ENCODE measurements at places on chromosomes 1 and 21. TPM values are rescaled to one million over a fixed set of nuclear protein-coding genes. Genes with fewer than 3 reads are reported as not detected.
A peak's percentile ranks its signal among the peaks of the same experiment; 100 is the strongest.

Gene APCS
- not detected for total RNA-seq

Gene NOS1AP
- total RNA-seq, result not detected

Gene GGPS1
- total RNA-seq, result 55.1 TPM

Gene RNU1-3
- 3,916 TPM for total RNA-seq

Gene RIMKLA
- 0.11 TPM for total RNA-seq

Gene SUSD4
- total RNA-seq, result 0.52 TPM

Gene INAVA
- total RNA-seq, result not detected

Gene NHLH1
- total RNA-seq, result 0.38 TPM

GRCh38 chr1:226738995-226739695 is at the start of gene ITPKB:
ITPKB (minus strand) TSS chr1:226739282; CDS start chr1:226737458, 1,824 bp downstream.
- DNase-seq, result peak; percentile 84

DNA sequence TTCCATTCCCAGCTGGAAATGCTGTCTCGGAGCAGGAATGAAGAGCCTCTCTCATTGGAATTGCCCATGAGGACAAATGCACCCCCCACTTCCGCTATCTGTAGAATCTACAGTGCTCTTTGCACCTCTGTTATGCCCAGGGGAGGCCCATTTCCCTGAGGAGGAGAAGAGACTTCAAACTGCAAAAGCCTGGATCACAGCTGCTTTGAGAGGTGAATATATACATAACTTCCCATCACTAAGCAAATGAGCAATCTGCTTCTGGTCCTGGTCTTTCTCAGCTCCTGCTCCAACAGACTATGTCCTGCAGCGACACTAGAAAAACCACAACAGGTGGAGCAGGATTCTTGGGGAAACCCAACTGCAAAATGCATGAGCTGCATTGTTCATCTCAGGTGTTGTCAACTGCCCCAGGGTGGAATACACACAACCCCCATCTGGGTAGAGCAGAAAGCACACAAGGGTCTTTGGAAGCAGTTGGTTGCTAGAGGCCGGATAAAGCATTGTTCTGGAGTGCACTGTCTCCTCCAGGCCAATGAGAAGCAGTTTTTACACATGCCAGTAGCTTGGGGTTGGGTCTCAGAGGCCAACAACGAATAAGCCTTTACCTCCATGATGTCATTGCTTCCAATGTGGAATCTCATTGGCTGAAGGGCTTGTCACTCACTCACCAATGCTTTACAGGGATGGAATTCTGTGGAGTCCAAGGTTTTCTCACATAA is 67.7 kb upstream of the RAB4A start:
- no peak for DNase-seq

DNA sequence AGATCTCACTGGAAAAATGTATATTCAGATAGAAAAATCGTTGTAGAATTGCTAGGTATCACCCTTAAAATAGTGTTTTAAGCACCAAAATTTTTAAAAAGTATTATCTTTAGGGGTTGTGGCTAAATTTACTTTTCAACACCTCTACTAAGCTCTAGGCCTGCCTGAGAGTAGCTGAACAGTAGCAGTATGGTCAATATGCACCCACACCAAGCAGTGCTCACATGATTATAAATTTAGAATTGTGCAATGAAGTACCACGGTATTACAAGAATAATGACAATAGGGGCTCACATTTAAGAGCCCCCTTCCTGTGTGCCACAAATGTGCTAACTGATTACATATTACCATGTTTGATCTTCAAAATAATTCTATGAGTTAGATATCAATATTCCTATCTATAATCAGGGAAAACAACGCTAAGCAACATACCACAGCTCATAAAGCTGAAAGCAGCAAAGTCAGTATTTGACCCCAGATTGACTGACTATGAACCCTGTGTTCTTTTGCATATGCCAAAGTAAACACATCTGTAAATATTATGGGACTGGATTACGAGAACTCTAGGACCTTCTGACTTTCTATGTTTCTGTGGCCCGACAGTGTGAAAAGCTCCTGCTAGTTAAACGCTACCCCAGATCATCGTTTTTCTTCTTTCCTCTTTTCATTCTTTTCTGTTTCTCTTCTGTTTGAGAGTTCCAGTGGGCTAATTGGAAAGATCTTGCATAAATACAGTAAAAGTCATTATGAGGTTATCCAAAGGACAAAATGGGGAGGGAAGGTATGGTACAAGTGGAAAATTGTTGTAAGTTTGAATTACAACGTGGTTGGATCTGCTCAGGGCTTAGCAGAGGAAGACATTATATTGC is 201.1 kb upstream of the C1orf87 start:
- DNase-seq, result no peak

DNA sequence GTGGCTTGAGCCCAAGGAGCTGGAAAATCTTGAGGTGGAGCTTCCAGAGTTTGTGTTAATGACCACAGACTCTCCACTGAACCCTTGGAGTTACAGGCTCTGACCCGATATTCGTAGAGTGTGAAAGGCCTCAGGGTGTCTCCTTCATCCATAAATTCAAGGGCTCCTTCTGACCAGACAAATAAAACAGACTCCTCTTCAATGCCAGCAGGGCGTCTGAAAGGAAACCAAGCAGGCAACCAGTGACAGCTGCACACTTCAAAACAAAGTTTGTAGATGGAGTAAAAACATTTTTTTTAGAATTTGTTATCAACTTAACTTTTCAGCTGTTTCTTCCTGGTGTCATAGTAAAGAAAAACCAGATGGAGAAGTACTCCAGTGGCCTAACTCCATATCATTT is 161.1 kb downstream of the KCTD3 start:
- DNase-seq, result no peak

DNA sequence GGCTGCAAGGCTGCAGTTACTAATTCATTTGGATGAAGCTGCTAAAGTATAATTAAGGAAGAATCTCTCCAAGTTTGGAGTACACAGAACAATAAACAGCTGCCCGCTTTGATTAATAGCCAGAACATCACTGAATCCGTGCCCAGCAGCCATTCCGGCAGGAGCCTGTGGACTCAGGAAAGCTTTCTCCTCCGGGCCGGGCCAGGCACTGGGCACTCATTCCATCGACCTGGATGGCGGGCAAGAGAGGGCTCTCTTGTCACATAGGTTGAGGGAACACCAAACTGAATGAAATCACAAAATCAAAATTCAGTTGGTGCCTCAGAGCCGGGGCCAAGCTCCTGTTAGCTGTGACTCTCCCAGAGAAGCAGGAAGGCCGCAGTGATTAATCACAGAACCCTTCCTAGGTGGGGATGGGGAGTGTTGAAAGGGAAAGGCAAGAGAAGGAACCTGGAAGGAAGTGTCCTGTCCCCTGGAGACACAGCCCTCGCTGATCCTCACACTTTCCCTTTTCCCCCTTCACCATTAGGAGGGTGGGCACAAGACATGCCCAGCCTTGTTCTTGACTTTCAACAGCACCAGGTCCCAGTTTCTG is 306.7 kb downstream of the NPHP4 start:
- DNase-seq, result no peak

- no peak for DNase-seq
Measured at GRCh38 chr1:58927722-58928085, 143.9 kb upstream of the JUN start.

- DNase-seq, result no peak
Measured at GRCh38 chr1:31745096-31745945, 18.8 kb downstream of the ADGRB2 start.

DNA sequence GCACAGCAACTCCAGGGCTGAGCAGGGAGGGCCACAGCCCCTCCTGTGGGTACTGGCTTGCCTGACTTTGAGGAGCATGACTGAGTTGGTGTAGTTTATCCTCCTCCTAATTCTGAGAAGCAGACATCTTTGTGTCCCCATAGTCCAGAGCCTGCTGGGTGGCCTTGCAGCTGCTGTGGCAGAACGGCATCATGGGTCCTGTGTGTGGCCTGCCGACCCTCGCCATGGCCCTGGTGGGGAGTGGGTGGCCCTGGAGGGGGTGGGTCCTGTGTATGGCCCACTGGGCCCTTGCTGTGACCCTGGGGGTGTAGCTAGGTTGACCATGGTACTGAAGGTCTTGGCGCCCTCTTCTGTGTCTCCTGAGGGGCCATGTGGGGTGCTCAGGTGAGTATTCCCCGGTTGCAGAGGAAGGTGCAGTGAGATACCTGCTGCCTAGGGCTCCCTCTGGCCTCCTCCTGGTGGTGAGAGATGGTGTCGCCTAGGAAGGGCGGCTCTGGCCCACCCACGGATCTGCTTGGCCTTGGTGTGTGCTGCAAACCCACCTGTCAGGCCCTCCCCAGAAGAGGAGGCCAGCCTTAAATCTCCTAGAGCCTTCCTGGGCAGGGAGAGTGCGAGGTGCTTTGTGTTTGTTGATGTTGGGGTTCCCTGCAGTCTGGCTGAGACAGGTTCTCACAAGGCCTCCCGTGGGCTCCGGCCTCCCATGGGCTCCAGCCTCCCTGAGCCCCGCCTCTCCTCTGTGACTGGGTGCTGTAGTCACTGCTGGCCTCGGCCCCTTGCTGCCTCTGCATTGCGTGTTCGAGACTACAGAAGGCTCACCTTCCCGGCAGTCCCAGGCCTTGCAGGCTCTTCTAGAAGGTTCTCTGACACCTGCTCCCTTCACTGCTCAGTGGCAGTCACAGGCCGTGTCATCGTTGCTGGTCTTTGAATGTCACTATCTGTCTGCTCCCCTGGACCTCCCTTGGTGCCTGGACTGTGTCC is 7.8 kb downstream of the SNAP47 start:
- no peak for DNase-seq

- no peak for DNase-seq
Measured at GRCh38 chr1:55001311-55001710, 2.6 kb downstream of the BSND start.

DNA sequence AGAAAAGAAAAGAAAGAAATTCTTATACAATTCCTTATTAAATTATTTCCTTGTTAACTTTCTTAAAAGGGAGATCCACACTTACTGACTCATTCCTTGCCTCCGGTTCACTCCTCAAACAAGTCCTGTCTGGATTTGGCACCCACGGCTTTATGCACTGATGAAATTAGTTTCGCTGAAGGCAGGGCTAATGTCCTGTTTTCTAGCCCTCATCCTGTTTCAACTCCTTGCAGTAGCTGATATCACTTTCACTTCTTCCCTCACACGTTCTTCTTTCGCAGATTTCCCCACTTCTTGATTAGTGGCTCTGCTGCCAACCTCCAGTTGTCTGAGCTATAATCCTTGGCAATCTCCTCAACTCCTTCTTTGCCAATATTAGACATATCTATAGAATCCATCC is 215.2 kb downstream of the URB2 start:
- DNase-seq, result no peak

DNA sequence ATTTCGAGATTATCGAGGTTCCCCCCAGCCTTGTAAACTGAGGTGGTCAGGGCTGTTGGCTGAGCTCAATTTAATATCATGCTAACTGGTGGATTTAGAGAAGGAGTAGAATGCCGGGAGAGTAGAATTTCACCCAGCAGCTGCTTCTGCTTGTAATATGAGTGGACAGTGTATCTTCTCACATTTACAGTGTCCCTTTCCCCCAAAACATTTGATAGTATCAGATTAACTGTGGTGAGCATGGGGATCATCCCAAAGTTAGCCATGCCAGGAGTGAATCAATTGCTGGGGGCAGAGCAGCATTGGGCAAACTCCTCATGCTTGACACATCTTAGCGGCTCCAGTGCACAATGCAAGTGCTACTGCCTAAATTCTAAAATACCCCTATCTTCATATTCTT is 9.2 kb upstream of the PPFIA4 start:
- DNase-seq, result no peak

DNA sequence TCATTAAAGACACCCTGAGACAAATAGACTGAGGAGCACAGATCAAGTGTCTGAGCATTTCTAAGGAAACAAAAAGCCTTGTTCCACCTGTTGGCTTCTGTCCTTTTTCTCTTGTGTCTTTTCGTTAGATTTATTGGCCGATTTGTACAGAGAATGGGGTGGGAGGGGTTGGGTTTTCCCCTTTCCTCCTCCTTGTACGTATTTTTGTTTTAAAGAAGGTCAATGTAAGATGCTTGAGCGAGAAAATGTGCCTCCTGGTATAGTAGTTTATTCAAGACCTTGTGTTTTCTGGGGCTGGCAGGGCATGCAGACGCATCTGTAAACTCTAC is 1.2 kb downstream of the BCL9 start:
- no peak for DNase-seq

DNA sequence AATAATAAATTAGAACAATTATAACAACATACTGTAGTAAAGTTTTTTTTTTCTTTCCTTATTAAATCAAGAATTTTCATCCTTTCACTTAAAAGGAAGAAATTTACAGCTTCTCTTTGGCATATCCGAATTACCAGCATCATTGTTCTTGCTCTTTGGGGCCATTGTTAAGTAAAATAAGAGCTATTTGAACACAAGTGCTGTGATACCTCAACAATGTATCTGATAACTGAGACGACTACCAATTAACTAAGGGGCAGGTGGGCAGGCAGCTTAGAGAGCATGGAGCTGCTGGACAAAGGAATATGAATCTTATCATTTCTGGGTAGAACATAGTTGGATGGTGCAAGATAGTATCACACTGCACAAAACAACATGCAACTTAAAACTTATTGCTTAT is 719.9 kb upstream of the TMPRSS15 start:
- DNase-seq, result no peak

GRCh38 chr1:36517011-36517771 is 34.5 kb upstream of the CSF3R start:
- no peak for DNase-seq

GRCh38 chr1:118122234-118123004 is 62.6 kb downstream of the SPAG17 start:
- no peak for DNase-seq

DNA sequence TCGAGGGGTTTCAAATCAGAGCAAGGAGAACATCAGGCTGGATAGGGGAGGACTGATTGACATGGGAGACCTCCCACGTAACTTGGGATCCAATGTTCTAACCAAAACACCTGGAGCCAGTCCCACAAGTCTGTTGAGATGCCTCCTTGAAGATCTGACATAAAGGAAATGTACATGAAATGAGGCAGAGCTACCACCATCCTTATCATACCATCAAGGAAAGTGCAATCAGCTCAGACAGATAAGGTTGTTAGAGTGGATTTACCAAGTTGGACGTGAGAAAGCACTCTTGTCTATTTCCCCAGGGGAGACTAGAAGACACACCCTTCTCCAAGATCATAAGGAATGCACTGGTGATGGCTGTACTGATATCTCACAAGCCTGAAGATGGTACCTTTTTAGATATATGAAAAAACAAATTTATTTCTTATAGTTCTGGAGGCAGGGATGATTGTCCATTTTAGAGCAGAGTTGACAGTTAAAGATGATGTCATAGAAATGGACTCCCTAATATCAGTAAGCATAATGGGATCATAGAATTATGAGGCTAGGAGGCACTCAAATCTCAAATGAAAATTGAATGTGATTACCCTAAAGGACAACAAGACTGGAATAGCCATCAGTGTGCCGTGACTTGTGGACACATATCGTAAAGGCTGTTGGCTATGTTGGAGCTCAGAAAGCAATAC is 129.1 kb upstream of the RAB4A start:
- no peak for DNase-seq

DNA sequence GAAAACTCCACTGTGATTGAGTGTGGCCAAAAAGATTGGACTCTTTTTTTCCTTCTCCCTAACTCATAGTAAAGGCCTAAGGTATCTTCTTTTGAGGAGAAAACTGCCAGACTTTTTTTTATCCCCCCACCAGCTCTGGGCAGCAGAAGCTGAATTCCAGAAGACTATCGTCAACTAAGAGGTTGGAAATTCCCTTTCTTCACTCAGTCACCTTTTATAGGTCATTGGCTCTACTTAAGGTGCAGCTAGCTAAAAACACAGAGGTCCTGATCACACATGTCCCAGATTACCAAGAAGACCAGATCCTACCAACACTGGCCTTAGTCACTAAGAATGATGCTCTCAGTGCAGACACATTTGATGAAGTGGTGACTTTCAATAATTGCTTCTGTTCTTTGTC is 1441.2 kb downstream of the PLA2G4A start:
- no peak for DNase-seq
